Gastroesophageal sphincter (tissue), 4 donors: ENCODE measurements at places on chromosomes 4 and X.

- ATAC-seq, result no peak
These were observed 235.2 kb downstream of the FRAS1 start for GRCh38 chr4:78292341-78292740.

GRCh38 chr4:10703766-10704429 lies 19.3 kb upstream of the CLNK start:
- no peak for ATAC-seq

GRCh38 chrX:38837389-38837788 lies 36.1 kb downstream of the MID1IP1 start:
- no peak for ATAC-seq

DNA sequence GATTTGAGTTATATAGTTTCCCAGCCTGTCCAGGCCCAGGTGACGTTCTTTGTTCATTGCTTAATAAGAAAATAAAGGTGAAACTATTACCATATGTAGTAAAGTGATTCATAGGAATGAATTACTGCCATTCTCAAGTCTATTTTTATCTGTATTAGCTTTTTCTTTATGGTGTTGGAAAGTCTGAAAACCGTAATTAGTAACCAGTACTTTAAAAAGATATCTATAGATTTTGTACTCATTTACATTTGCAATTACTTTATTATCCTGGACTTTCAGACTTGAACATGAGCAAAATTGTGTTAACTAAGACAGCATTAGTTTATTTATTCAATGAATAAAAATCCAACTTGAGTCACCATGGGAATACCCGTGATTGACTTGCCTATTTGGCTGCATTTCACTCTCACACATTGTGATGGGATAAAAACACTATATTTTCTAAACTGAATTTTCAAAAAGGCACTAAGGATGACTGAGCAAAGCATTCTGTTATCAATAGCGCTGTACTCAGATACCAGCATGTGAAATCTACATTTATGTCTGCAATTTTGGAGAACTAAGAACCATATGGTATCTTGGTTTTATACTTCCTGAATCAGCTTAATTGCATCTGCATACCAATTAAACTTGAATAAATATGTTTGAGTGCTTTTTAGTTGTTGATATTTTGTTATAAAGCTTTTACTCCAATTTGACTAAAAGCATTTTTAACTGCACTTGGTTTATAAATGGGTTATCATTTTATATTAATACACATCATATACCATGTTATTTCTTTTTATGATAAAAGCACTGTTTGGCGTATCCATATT lies 154.6 kb downstream of the CCSER1 start:
- no peak for ATAC-seq

DNA sequence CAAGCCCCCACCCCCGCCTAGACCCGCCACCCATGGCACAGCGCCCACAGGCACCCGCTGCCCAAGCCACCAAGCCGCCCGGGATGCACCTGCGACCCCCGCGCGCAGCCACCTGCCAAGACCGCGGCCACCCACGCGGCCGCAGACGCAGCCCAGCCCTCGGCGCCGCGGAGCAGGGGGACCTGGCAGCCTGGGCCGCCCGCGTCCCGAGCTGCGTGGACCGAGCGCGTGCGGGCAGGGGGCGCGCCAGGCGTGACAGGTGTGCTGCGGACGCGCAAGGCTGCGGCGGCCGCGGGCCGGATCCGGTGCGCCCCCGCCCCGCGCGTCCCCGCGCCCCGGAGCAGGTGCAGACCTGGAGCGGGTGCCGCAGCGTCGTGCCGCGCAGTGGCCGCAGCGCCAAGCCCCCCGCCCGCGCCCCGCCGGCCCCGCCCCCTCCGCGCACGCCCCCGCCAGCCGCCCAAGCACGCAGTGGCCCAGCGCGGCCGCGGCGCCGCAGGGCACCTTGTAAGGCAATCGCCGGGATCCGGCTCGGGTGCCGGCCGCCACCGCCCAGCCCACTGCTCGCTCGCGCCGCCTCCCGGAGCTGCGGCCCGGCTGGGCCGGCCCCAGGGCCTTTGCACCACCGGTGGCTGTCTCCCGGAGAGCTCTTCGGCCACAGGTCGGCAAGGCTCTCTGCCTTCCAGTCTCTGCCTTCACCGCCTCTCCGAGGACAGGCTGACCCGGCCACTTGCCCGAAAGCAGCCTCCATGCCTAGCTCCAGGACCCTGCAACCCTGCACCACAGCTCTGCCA lies at the start of gene PNCK:
TSS of gene PNCK (minus strand) at position 386 of the 791 bp plus-strand sequence. CDS start 737 bp downstream, outside the sequence.
- peak; percentile 49 for ATAC-seq

- no peak for ATAC-seq
These were observed 19.0 kb upstream of the CD99 start for GRCh38 chrX:2672084-2672483.

GRCh38 chrX:72306851-72307645 lies 1.3 kb upstream of the CITED1 start:
- peak; percentile 74 for ATAC-seq

DNA sequence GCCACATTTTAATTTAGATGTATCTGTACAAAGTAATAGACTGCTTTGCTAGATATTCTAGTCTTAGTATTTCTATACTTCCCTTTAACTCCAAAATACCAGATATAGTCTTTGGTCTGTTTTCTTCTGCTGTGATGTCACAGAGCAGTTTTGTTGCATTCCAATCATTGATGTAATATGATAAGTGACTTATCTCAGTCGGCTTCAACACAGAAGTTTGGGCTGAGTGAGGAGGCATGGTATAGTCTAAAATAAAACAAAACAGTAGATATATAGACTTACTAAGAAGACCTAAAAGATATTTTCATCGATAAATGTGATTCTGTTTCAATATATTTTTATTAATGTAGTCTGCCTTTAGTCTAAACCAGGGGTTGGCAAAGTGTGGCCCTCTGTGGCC lies 169.9 kb downstream of the DCK start:
- ATAC-seq, result no peak

DNA sequence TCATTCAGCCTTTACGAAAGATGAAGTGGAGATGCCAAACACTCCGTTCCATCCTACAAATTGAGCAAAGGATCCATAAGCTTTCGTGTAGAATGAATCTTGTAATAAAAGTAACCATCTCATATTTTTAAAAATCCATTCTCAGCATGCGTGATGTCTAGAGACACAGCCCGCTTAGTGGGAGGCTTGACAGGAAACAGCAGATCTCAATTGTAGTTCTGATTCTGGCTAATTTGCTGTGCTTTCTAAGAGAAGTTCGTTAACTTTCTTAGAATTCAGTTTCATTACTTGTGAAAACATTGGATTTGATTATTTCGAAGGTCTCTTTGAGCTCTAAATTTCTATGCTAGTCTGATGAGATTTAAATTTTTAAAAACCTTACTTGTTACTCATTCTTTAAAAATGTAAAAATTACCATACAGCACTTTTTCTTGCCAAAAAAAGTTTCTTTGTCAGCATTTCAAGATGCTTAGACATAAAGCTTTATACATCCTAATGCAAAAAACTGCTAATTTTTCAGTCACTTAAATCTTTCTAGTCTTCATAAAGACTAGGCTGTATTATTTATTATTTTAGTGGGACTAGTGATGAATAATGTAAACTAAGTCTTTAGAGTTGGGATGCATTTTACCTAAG lies 66.9 kb upstream of the NEIL3 start:
- ATAC-seq, result no peak

GRCh38 chr4:25923745-25924144 lies 9.7 kb downstream of the SMIM20 start:
- no peak for ATAC-seq

DNA sequence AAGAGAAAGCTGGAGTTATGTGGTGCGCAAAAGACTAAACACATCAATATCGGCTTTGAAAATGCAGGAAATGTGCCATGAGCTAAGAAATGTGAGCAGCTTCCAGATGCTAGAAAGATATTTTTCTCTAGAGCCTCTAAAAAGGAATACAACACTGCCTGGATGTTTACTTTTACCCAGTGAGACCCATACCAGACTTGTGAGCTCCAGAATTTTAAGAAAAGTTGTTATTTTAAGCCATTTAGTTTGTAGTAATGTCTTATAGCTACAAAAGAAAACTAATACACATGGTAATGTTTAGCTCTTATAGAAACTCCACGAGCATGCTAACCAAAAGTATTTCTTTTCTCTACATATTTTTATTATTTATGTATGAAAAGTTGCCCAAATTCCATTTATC lies 1389.4 kb downstream of the C4orf33 start:
- no peak for ATAC-seq

GRCh38 chrX:125005863-125006262 lies 313.8 kb upstream of the TEX13C start:
- no peak for ATAC-seq

DNA sequence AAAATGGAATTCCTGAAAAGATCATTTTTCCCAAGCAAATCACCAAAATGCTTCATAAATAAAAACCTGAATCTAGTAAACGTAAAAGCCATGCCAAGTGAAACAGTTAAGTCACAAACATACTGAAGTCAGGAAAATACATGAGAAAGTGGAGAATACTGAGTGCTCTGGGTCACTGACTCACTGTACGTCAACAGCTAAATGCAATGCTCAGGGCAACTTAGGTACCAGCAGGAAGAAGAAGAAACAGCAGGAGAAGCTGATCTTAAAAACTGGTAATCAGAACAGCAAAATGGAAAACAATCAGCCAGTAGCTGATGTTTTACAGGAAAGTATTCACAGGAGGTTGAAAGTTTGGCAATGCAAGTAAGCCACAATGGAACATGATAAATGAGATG lies 252.6 kb upstream of the ETNPPL start:
- ATAC-seq, result no peak

- no peak for ATAC-seq
These were observed 76.5 kb downstream of the CENPC start for GRCh38 chr4:67468830-67469229.

DNA sequence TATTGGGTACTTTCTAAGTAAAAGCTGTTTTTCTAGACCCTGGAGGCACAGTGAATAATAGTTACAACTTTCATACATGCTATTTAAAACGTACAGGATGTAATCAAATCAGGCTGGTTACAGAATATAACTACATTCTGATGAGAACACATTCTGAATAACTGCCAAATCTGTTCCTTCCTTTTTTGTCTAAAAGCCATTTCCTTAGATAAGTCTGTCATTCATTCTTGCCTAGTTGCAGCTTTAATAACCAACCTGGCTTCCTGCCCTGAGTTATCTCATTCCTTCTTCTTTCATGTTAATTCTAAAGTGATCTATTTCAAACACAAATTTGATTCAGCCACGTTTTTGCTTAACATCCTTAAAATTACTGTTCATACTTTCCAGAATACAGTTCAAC lies 189.7 kb upstream of the ITM2A start:
- ATAC-seq, result no peak

DNA sequence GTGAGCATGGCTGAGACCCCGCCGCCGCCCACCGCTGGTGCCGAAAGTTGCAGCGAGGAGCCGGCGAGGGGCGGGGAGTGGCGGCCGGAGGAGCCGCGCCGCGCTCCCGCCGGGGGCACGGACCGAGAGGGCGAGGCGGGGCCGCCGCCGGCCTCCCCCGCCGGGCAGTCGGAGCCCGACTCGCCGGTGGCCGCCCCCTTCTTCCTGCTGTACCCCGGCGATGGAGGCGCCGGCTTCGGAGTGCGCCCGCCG lies 16.5 kb downstream of the UTP3 start:
- peak; percentile 64 for ATAC-seq

DNA sequence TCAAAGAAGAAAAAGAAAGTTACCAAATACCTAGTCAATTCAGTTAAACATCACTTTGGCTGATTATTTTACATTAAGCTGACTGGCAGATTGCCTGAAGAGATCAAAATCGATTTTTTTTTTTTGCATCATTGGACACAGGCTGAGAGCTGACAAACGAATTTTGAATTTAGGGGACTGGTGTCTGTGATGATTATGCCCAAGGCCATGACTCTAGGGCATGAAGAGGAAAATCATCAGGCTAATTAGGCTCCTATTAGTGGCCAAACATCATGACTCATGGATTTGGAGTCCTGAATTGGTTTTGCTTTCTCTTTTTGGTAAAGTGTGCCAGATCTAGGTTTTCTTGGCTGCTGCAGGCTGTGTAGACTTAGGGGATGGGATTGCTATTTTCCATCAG lies 829.3 kb upstream of the LCORL start:
- ATAC-seq, result no peak

DNA sequence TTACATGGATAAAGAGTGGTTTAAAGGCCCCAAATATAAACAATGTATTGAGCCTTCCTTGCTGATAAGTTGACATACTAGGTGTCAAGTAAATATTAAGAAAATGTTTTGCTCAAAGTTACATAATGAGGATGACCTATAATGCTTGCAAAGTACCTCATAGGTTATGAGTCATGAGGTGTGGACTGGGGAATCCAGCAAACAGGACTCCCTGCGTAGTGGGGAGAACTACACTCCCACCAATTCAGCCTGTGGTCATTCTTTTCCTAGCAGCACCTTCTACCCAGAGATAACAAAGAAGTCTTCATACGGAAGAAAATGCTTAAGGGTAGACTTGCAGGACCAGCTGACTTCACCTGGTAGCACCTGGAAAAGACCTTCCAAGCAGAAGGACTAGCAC lies 418.9 kb upstream of the CPEB2 start:
- no peak for ATAC-seq

DNA sequence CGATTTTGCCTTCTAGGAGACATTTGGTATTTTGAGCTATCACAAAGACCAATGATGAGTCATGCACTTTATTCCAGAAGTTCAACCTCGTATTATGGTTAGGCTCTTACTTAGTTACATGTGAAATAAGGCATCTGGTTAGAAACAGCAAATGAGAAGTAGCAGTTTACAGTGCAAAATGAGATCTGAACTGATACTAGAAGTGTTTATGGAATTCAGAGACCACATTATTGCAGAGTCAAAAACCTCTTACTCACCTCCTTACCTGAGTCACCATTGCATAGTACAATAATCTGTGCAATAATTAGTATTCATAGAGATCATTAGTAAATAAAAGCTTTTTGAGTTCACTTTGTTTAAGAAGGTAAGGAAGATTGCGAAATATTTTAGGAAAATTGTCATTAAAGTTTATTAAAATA lies 38.7 kb downstream of the SEC24B start:
- ATAC-seq, result no peak

GRCh38 chrX:52576946-52577345 lies 60.1 kb upstream of the XAGE1B start:
- ATAC-seq, result no peak
